ENCODE measurements at places on chromosomes 2 and 18. TPM values are rescaled to one million over a fixed set of nuclear protein-coding genes. Genes with fewer than 3 reads are reported as not detected.

PLEKHB2 gene
- 249 TPM for total RNA-seq

ERICH2 gene
- 1.8 TPM for total RNA-seq

CELF4 gene
- 2.2 TPM for total RNA-seq

- no peak for ATAC-seq
These were observed 31.4 kb downstream of the SCG2 start for GRCh38 chr2:223570784-223571183.

GRCh38 chr2:232431705-232432590, 24.0 kb upstream of the ALPI start:
- no peak for ATAC-seq

GRCh38 chr2:173435574-173435973, 80.9 kb downstream of the CDCA7 start:
- no peak for ATAC-seq

- ATAC-seq: no peak
These were observed 21.7 kb downstream of the CEP68 start for GRCh38 chr2:65077898-65078297.

DNA sequence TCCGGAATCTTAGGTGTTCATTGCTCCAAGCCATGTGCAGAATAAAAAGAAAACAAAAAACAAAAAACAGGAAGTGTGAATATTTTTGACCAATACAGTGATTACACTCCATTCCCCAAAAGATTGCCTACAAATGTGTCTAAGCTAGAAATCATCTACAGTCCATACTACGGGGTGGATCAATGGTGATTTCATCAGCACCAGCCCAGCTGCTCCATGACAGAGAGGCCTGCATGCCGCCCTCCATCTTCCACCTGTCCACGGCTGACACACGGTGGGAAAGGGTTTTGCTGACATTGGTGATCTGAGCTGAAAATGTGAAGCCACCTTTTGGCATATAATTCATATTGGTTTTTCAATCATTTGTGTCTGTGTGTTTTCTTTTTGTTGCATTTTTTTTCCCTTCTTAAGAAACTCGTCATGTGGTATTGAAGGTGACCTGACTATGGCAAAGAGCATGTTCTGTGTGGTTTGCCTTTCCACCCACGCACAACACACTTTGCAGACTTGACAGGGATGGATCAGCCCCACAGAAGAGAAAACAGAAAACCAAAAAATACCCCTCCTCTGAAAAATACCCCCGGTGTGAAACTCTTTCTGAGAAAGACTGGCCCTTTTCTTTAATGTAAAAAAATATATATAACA, 533.1 kb downstream of the RNF144A start:
- ATAC-seq: peak; percentile 66

DNA sequence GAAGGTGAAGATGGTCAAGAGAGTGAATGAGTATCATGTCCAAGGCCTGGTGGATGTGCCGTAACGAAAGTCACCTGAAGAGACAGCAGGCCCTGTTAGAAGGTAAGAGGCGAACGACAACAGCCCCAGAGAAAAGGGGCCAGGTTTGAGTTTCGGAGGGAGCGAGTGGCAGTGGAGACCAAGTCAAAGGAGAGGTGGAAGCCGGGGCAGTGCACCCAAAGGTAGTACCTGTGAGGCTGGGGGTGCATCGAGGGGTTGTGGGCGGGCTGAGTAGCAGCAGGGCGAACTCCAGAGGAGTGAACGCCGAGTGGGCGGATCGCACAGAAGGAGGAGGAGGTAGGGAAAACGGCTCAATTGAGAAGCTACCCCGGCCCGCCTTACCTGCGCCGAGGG, 358 bp downstream of the USP37 start:
- peak; percentile 43 for ATAC-seq

- no peak for ATAC-seq
These were observed 388.1 kb upstream of the SLC14A2 start for GRCh38 chr18:45227001-45227742.

- ATAC-seq: no peak
These were observed 82.2 kb downstream of the FAM124B start for GRCh38 chr2:224319750-224320149.

DNA sequence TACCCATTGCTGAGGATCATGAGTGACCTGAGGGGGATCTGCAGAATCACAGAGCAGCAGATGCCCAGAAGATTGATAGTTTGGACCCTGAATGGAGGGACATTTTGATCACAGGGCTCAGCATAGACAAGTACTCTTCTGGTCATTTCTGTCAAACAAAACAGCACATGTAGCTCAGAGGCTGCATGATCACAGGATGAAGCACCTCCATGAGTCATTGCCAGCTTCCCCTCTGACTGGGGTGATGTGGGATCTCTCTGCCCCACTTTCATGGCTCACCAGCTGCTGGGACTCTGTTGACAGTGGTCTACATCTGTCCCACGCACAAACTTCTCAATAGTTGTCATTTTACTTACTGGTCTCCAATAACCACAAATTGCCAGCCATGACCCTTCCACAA, 264.1 kb downstream of the RPIA start:
- no peak for ATAC-seq

Data from motor neuron (in vitro differentiated cells).